Type B pancreatic cell (in vitro differentiated cells): ENCODE measurements at places on chromosomes 4 and X.

- no peak for DNase-seq
These were observed 7.5 kb downstream of the DAPP1 start for GRCh38 chr4:99824070-99824599.

- no peak for DNase-seq
These were observed 59.5 kb downstream of the PGRMC2 start for GRCh38 chr4:128227991-128228571.

GRCh38 chr4:69075061-69075792, 21.0 kb upstream of the UGT2B7 start:
- DNase-seq: no peak

DNA sequence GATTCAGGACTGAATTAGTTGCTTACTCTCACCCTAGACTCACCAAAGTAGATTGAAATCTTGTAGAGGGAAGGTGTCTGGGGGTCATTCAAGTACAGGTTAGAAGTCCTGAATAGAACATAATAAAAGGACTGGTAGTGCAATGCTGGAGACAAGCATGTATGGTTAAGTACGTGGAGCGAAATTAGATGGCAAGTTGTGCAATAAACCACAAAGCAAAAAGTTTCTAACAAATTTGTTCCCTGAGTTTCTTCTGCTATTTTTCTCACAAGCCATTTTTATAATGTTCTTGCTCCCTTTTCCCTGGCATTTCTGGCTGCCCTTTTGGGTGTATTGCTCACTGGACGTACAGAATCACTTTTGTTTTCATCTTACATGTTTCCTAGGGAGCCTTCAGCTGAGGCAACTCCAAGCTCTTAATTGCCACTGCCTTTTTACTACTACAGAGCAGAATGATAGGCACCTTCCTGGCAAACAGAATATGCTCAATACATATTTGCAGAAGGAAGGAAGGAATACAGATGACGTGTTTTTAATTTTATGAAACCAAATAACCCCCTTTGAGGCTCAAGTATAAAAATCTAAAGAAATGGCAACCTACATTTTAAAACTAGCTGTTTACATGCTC, 23.4 kb downstream of the LANCL3 start:
- DNase-seq: no peak

- DNase-seq: no peak
These were observed 103.8 kb upstream of the QRFPR start for GRCh38 chr4:121484633-121485032.

- DNase-seq: no peak
These were observed 41.0 kb downstream of the ACSL1 start for GRCh38 chr4:184784628-184785257.

DNA sequence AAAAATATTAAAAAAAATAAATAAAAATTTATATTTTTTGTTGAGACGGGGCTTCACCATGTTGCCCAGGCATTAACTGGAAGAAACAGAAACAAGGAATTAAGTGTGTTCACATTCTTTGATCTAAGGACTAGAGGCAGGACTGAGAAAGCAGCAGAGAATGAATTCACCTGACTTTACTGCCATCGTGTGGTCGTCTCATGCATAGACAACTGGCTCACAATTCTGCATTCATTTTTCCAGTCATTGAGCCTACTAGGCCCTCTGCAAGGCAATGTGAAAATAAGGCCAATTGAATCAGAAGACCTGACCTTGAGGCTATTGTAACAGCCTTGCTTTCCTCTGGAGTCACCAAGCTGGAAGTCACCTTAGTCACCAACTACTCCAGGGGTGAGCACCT, 37.4 kb downstream of the LHFPL1 start:
- DNase-seq: no peak

GRCh38 chrX:74467656-74468055, 46.4 kb downstream of the SLC16A2 start:
- no peak for DNase-seq

- no peak for DNase-seq
These were observed 305.7 kb downstream of the PDGFC start for GRCh38 chr4:156665780-156666366.

- no peak for DNase-seq
These were observed 1.4 kb downstream of the CD99 start for GRCh38 chrX:2692221-2693112.

DNA sequence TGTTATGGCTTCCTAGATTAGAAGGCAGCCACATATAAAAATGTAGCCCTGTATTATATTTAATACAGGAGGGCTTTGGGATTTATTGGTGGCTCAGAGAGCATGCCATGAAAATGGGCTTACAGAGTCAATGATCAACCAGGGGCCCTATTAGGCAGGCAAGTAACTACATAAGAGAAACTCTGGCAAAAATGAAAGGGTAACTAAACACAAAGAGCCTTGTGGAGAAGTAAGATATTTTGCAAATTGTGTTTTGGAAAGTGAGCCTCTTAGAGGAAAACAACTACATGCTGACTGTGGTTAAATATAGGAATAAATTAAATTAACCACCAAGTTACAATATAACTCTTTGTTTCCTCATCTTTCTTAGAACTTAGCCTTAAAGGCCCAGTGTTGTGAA, 5.5 kb downstream of the SAT1 start:
- DNase-seq: no peak

DNA sequence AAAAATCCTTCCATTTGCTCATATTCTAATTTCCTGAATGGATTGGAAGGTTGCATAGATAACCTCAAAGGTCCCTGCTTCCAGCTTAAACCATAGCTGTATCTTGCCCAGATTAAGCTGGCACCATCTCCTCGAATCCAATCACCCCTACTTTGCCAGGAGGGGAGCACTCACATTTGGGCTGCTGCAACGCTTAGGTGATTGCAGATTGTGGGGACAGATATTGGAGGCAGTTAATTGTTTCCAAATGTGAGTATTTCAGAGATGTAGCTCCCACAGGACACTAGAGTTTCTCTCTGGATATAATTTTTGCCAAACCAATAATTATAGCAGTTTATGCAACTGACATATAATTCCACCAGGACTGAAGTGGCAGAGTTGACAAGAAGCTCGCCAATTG, 53.5 kb upstream of the ACSL1 start:
- DNase-seq: no peak

DNA sequence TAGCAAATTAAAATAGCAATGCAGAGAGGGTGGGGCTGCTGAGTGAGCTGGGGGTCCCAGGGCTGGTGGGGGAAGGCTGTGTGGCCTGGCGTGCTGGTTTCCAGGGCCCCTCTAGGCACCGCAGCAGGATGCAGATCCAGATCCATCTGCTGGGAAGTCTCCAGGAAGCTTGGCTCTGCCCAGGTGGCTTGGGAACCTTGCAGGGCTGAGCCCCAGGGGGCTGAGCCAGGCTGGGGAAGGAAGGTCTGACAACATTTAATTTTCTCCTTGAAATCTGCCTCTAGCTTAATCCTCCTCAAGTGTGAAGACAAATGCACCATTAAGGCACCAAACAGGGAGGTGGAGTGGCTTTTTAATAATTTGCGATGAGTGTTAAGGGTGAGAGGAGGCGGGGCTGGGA, 31.7 kb downstream of the SORCS2 start:
- no peak for DNase-seq

DNA sequence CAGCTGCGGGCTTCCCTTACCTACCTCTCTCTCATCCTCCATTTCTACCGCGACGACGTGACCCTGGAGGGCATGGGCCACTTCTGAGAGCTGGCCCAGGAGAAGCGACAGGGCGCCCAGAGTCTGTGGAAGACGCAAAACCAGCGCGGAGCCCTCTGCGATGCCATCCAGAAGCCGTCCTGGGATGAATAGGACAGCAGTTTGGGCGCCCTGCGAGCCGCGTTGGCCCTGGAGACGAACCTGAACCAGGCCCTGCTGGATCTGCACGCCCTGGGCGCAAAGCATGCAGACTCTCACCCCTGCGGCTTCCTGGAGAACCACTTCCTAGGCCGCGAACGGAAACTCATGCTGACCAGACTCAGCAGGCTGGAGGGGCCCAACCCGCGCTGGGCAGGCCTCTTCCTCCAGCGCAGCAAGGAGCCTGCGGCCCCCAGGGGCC, 52.7 kb upstream of the TMPRSS11F start:
- DNase-seq: peak; percentile 60

DNA sequence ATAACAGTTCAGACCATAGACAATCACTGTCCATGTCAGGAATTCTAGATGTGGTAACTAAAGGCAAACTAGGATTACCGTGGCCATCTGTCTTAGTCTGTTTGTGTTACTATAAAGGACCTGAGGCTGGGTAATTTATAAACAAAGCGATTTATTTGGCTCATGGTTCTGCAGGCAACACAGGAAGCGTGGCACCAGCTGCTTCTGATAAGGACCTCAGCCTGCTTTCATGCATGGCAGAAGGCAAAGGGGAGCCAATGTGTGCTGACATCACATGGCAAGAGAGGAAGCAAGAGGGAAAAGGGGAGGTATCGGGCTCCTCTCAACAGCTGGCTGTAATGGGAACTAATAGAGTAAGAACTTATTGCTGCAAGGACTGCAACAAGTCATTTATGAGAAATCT, 376.7 kb downstream of the GPM6A start:
- DNase-seq: no peak

DNA sequence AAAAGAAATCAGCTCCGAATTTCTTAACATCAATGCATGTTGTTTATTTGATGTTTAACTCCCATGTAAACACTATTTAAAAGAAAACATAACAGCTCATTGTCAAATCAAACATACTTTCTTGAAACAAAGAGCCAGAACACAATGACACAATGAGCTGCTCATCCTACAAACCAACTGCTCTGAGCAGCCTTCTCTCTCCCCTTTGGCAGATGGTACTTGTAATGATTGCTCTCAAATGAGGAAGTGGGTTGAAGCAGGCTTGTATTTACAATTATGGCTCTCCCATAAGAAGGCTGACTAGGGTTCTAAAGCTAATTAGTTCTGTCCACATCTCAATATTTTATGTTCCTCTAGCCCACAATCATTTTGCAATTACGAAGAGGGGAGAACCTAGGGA, 637.8 kb upstream of the ADGRL3 start:
- DNase-seq: no peak

GRCh38 chr4:118742050-118742449, 56.9 kb downstream of the METTL14 start:
- DNase-seq: no peak

DNA sequence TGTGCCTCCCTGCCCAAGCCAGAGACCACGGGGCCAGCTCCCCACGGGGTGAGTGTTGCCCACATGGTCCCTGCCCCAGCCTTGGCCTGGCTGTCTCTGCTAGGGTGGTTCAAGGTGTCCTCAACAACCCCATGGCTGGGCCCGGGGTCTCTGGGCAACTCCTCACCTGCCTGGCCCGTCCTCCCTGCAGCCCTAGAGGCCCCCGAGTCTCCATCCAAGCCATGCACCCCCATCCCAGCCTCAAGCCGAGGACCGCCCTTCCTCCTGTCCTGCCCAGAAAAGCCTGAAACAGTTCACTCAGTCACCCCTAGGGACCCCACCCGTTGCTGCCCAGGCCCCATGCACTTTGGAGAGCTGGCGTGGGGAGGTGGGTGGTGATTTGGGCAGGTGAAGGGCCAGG, 120.9 kb downstream of the FAM53A start:
- DNase-seq: no peak

DNA sequence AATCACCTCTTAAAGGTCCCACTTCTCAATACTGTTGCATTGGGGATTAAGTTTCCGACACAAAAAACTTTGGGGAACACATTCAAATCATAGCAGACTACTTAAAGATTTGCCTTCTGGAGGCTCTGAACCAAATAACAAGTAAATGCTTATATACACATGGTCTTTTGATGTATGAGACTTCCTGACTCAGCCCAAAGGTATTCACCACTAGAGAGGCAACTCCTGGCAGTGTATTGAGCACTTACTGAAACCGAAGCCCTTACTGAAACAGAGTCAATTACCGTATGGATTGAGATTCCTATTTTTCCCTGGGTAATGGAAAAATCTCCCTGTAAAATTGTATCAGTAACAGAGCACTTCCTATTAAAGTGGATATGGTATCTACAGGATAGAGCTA, 45.4 kb downstream of the ZCCHC13 start:
- DNase-seq: no peak

- no peak for DNase-seq
These were observed 26.5 kb downstream of the STIM2 start for GRCh38 chr4:26887143-26887542.

GRCh38 chrX:17637235-17637634, 100.1 kb upstream of the SCML1 start:
- no peak for DNase-seq

GRCh38 chr4:89108091-89108490, 3.2 kb upstream of the TIGD2 start:
- no peak for DNase-seq

- no peak for DNase-seq
These were observed 19.1 kb downstream of the VSIG1 start for GRCh38 chrX:108064001-108064400.

- no peak for DNase-seq
These were observed 202.0 kb downstream of the SLC4A4 start for GRCh38 chr4:71540749-71541269.

GRCh38 chrX:124592744-124593143, 246.4 kb downstream of the SH2D1A start:
- DNase-seq: no peak

GRCh38 chrX:37349221-37350033, at the start of gene PRRG1:
Gene PRRG1, plus strand, starts transcription at chrX:37349364. Its CDS starts 56,886 bp downstream, at chrX:37406250.
- DNase-seq: peak; percentile 77

GRCh38 chr4:56612282-56612681, 68.8 kb downstream of the HOPX start:
- DNase-seq: no peak

- DNase-seq: no peak
These were observed 240.0 kb downstream of the ARAP2 start for GRCh38 chr4:36004204-36004851.

DNA sequence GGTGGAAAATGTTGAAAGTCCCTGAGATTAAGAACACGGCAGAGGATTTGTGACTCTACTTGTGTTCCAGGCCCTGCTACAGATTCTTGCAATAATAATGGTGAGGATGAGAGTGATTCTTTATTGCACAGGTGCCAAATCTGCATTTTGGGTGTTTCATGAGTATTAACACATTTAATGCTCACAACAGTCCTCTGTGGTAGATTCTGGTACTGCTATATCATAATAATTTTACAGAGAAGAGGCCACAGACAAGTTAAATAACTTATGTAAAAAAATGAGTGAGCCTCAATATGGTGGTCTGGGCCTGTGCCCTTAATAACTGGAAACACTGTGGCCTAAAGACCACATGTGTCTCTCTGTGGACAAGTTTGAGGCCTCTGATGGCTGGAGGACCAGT, 124.3 kb downstream of the C4orf33 start:
- no peak for DNase-seq

- no peak for DNase-seq
These were observed 17.0 kb downstream of the PRKG2 start for GRCh38 chr4:81197864-81198524.

GRCh38 chr4:81607950-81608349, 136.2 kb upstream of the RASGEF1B start:
- no peak for DNase-seq
